AG09319 (cell line): ENCODE measurements at places on chromosomes 5 and 9.

DNA sequence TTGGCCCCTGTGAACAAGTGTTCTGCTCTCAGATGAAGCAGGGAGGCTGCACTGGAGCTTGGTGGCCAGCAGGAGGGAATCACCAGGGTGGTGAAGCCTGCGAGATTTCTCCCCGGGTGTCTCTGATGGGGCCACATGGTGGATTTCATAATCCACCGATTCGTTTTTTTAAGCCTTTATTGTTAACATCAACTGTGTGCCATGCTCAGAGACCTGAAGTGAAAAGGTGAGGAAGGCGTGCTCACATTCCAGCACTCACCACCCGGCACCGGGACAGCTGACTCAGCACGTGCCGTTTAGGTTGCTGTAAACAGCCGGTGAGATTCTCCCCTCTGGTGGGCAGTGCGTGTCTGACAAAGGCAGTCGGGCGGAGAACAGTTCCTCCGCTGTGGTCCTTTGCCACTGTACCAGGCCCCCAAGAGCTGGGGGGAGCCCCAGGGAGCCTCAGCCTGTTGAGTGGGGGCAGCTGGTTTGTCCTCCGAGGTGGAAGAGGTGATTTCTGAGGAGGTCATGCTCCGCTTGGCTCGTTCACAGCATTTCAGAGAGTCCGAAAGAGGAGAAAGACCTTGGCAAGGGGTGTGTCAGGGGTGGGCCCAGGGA lies 12.7 kb upstream of the AHRR start:
- DNase-seq, result no peak

- no peak for DNase-seq
Observed at GRCh38 chr9:91948101-91948596, 1.9 kb downstream of the ROR2 start.

GRCh38 chr5:169762338-169763095 lies 125.4 kb downstream of the DOCK2 start:
- DNase-seq, result no peak

DNA sequence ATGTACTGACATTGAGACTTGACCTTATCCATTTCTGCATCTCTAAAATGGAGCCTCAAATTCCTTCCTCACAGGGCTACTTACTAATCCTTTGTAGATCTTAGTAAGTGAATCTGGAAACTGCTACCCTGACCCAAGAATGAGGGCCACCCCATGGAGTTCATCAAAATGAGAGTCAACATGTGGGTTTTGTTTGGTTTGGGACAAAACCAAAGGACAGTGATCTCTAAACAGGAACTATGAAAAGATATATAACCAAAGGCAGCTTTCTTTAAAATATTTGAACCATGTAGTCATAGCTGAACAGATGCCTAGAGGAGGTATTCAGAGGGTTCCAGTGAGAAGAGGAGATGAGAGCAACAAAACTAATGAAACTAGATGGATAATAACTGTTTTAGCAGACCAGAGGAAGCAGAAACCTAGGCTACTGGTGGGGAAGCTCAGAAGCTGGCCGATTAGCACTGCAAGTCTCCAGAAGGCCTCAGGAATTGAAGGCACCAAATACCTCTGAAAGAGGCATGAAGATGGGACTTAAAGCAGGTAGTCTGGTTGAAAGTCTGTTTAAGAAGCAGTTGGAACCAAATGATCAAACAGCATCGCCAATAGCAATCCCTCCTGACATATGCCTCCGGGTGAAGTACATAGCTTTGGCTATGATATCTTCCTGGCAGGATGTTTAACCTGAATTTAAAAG lies 45.8 kb downstream of the THOC3 start:
- peak; percentile 77 for DNase-seq

GRCh38 chr5:42787845-42788244 lies 23.8 kb downstream of the SELENOP start:
- DNase-seq, result no peak

GRCh38 chr9:100466829-100467221 lies 6.1 kb upstream of the TMEFF1 start:
- no peak for DNase-seq

DNA sequence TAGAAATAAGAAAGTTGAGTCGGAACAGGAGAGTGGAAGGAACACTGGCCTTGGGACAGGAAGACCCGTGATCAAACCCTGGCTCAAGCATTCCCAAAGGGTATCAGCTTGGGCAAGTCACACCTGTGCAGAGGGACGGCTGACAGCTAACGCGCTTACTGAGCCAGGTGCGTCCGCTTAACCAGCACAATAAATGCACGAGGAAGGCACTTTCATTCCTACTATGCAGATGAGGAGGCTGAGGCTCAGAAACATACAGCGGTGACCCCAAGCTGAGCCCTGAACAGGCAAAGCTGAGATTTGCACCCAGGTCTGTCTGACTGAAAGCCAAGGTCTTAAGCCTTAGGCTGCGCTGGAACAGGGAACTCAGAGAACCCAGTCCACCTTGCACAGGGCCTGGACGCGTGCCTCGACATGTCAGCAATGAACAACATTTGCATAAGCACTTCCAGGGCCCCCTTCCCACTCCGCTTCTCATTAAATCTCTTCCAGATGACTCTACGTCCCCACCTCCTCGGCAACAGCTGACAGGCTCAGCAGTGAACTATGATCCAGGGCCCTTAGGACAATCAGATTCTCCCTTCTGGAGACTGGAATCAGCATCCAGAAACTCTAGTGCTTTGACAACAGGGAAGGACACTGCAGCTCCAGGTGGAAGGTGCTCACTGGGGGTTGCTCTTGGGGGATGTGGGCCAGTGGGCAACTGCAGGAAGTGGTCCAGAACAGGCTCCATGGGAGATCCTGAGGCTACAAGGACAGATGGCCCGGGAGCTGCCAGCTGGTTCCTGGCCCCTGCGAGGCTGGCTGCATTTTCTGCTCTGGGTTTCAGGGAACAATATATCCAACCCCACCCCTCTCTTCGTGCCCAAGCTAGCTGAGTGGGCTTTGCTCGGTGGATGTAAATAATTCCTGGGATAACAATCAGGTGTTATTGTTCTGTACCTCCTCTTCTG lies 35.2 kb downstream of the SH3PXD2B start:
- DNase-seq, result no peak

- DNase-seq, result no peak
Observed at GRCh38 chr5:101067429-101067828, 164.3 kb upstream of the ST8SIA4 start.

GRCh38 chr5:69188811-69189161 lies 597 bp upstream of the CENPH start:
- no peak for DNase-seq

GRCh38 chr9:110546411-110546871 lies 33.1 kb downstream of the SVEP1 start:
- DNase-seq, result no peak

- no peak for DNase-seq
Observed at GRCh38 chr5:82417776-82418607, 139.8 kb upstream of the RPS23 start.

GRCh38 chr9:12819436-12820185 lies 44.8 kb downstream of the LURAP1L start:
- DNase-seq, result no peak

DNA sequence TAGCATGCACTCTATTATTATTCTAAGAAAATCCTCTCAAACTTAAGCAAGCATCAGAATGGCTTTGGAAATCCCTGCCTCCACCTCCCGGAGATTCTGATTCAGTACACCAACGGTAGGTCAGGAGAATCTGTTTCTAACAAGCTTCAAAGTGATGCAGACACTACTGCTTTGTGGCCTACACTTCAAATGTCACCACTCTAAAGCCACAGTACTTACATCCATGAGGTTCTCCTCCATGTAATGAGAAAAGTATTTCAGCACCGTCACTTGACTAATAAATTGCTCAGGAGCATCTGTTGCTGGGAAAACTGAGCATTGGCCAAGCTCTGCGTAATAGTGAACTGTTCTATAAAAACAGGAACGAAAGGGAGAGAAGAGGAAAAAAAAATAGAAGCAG lies 4.8 kb downstream of the PLK2 start:
- no peak for DNase-seq

- no peak for DNase-seq
Observed at GRCh38 chr9:131523086-131523388, 8.0 kb downstream of the UCK1 start.

DNA sequence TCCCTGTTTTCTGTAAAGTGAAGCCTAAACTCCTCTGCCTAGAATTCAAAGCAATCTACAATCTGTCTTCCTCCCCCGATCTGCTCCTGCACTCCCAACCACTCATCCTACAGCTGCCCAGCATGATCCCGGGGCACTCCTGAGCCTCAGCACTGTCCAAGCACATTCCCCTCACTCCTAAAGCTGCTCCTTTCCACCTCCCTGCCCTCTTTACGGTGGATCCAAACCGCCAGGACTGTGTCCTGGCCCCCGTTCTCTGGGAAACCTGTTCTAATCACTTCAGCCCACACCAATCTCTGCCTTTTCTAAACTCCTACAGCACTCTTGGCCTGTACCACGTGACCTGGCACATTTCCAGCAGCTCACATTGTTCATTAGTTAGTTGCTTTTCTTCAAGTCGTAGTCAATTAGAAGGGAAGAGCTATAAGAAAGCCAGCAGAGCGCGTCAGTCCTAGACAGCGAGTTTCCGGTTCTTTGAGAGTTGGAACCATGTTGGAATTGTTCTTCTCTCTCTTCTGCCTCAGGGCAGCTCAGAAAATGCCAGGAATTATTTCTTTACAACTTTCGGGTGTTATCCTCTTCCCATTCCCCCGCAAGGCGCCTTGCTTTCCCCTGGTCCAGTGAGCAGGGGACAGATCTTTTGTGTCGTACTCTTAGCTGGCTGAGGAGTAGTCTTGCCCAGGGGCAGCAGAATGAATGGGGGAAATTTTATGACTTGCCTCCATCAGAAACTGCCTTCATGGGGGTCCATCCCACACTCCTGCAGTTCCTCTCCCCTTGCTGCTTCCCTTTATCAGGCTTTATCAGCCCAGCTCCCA lies 60.7 kb downstream of the NRG2 start:
- DNase-seq, result no peak

DNA sequence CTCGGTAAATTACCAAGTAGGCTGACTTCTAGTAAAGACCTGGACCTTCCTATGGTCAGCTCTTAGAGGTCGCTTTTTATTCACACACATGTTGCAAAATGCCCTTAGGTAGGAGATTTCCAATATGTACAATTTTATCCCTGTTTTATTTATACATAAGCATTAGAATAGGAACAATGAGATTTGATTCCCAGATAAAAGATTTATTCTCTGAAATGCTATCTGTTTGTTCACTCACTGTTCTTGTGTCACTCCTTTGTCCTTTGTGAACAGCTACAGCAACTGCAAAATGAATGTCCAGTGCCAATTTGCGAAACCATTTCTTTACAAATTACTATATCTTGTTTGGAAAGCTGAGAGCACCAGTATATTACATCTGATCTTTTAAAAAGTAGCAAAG lies 991.5 kb upstream of the TYRP1 start:
- DNase-seq, result no peak

GRCh38 chr5:151620461-151620840 lies 29.3 kb upstream of the FAT2 start:
- DNase-seq, result no peak

DNA sequence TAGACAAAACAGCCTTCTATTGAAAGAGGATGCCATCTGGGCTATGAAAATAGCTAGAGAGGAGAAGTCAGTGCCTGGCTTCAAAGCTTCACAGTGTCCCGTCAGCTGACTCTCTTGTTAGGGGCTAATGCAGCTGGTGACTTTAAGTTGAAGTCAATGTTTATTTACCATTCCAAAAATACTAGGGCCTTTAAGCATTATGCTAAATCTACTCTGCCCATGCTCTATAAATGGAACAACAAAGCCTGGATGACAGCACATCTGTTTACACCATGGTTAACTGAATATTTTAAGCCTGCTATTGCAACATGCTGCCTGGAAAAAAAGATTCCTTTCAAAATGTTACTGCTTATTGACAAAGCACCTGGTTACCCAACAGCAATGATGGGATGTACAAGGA lies 309.1 kb downstream of the NTRK2 start:
- DNase-seq, result no peak

GRCh38 chr9:127034691-127035090 lies 87.7 kb downstream of the ANGPTL2 start:
- DNase-seq, result no peak

DNA sequence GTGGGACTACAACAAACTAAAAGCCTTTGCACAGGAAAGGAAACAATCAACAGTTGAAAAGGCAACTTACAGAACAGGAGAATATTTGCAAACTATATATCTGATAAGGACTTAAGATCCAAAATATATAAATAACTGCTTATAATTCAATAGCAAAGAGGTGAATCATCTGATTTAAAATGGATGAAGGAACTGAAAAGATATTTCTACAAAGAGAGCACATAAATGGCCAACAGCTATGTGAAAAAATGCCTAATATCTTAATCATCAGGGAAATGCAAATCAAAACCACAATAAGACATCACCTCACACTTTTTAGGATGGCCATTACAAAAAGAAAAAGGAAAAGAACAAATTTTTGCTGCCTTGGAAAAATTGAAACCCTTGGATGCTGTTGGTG lies 100.4 kb downstream of the LURAP1L start:
- DNase-seq, result no peak

GRCh38 chr5:113249206-113249605 lies 185.6 kb downstream of the TSSK1B start:
- DNase-seq, result no peak

DNA sequence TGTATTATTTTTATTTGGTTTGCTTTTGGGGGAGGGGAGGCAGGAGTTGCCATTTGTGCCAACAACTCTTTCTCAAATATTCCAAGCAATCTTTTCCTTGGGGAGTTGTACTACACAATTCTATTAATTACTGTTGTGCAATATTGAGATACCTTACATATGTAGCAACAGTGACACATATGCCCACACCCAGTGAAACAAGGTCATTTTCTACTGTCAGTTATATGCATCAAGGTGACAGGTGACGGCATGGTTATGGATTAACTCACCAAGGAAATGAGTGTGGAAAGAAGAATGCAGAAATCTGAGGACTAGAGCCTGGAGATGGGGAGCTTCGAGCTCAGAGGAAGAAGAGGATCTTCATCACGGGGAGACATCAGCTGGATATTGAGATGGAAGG lies 17.9 kb upstream of the MSMP start:
- DNase-seq, result no peak

GRCh38 chr5:25418978-25419377 lies 774.2 kb upstream of the CDH10 start:
- no peak for DNase-seq

GRCh38 chr9:113786071-113786470 lies 90.0 kb upstream of the ZNF618 start:
- DNase-seq, result no peak

DNA sequence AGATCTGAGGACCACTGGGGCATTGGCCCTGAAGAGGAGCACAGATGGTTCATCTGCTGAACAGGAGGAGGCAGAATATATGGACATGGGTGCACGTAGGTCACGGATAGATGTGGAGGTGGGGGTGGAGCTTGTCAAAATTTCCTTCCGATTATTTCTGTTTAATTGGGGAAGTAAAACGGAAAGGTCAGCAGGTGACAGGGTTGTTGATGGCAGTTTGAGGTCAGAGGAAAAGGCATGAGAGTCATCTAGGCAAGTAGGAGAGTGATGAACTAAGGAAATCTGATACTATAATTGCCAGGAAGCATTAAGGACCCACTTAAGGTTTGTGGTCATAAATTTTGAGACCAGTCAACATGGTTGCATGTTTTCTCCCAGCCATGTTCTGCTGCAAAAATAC lies 8.4 kb upstream of the FAM81B start:
- no peak for DNase-seq

- no peak for DNase-seq
Observed at GRCh38 chr5:78765116-78765515, 116.5 kb upstream of the LHFPL2 start.
